ENCODE measurements at places on chromosomes 2 and 18. TPM values are rescaled to one million over a fixed set of nuclear protein-coding genes. Genes with fewer than 3 reads are reported as not detected.

The SIX3 gene
- not detected for total RNA-seq

The KYNU gene
- total RNA-seq: not detected

DNA sequence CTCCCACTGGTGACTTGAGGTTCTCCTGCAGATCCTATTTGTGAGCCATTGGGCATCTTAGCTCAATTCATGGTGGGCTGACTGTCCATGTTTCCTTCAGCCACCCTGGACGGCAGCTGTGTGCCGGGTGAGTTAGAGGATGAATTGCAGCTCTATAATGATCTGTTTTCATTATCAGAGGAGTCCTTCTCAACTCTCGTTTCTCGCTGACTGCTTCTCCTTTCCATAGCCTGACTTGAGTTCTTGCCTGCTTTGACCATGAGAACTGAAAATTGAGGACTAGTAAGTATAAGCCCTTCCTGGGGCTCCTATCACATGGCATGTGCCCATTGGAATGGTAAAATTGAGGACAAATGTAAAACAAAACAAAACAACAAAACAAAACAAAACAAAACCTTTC is 121.8 kb downstream of the CDC42EP3 start:
- DNase-seq: no peak

The RANBP2 gene
- 65.7 TPM for total RNA-seq

GRCh38 chr2:67208887-67209500 is 188.1 kb upstream of the ETAA1 start:
- no peak for DNase-seq

- DNase-seq: no peak
Measured at GRCh38 chr2:224925810-224926100, 116.5 kb downstream of the DOCK10 start.

The NYAP2 gene
- total RNA-seq: not detected

The TANC1 gene
- 0.16 TPM for total RNA-seq

- no peak for DNase-seq
Measured at GRCh38 chr18:76817888-76818611, 4.3 kb upstream of the ZNF236 start.

- DNase-seq: no peak
Measured at GRCh38 chr18:50839341-50839740, 19.5 kb upstream of the MRO start.

GRCh38 chr2:8666581-8666980 is 15.3 kb upstream of the ID2 start:
- no peak for DNase-seq

DNA sequence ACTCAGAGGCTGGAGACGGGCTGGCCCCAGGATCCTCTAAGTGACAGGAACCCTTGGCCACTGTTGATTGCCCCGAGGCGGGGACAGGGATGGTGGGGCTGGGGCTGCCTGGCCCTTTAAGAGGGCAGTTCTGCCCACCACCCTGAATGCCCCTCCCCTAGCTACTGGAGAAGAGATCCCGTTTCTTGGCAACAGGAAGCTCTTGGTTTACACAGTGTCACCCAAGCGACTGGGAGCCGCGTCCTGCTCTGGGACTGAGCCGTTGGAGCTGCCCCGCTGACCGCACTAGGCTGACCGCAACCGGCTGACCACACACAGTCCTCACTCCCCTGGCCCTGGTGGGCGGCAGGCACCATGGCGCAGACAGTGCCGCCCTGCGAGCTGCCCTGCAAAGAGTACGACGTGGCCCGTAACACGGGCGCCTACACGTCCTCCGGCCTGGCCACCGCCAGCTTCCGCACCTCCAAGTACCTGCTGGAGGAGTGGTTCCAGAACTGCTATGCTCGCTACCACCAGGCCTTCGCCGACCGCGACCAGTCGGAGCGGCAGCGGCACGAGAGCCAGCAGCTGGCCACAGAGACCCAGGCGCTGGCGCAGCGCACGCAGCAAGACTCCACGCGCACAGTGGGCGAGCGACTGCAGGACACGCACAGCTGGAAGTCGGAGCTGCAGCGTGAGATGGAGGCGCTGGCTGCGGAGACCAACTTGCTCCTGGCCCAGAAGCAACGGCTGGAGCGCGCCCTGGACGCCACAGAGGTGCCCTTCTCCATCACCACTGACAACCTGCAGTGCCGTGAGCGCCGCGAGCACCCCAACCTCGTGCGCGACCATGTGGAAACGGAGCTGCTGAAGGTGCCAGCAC is at the start of gene TEKT4:
TSS of gene TEKT4 (plus strand) at position 205 of the 862 bp plus-strand sequence. CDS start at position 355, 150 bp downstream.
- peak; percentile 35 for DNase-seq

DNA sequence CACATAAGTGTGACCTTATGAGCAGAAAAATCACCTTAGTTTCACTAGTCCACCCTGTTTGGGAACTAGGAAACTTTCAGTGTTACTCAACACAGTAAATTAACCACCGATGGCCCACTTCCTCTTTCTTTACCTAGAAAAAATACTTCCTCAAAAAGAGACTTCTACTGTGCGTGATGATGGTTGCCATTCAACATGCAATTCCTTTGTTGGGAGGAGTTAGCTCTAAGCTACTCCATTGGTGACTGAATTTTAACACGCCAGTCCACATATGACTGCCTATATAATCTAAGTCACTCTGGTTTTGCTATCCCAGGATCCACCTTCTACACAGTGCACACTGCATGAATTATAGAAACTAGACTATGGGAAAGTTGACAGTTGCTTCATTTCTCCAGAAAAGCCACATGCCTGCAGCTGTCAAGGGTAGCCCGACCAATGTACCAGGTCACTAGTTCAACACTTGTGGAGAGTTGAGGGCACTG is 47.8 kb upstream of the REG3G start:
- no peak for DNase-seq

- DNase-seq: no peak
Measured at GRCh38 chr2:128073278-128073677, 17.7 kb upstream of the UGGT1 start.

GRCh38 chr18:12011957-12012549 is 30.7 kb downstream of the IMPA2 start:
- DNase-seq: no peak

GRCh38 chr2:84646514-84646913 is 130.2 kb downstream of the DNAH6 start:
- DNase-seq: no peak

DNA sequence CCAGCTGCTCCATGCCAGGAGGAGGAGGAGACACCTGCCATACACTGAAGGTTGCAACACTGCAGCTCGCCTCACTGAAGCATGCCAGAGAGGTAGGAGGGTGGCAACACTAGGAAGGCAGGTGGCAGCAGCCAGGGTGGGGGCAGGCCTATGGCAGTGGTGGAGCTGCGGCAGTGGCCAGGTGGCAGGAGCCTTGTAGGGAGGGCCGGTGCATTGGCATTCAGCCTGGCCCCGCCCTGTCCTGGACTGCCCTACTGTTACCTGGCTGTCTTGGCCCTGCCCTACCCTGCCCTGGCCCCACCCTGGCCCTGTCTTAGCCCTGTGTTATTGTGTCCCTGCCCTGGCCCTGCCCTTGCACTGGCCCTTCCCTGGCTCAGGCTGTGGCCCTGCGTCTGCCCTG is 7.4 kb upstream of the ANKRD62 start:
- peak; percentile 33 for DNase-seq

The CXCR4 gene
- total RNA-seq: 133 TPM

- no peak for DNase-seq
Measured at GRCh38 chr2:236082061-236082460, 86.1 kb downstream of the GBX2 start.

DNA sequence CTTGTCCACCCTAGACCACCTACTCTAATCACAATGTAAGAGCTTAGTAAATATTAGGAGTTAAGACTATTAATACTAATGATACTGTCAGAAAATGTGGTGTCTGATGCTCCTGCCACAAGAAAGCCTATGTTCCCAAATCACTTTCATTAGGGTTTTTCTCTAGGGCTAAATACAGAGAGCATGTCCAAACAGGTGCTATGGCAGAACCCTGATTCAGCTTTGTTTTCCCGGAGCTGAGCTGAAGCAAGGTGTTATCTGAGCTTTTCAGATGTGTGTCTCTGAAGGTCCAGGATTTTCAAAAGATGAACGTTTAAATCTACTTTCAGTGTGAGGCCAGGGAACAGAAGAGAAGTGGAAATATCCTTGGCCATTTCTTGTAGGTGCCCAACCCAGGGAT is 40.6 kb downstream of the CPO start:
- no peak for DNase-seq

DNA sequence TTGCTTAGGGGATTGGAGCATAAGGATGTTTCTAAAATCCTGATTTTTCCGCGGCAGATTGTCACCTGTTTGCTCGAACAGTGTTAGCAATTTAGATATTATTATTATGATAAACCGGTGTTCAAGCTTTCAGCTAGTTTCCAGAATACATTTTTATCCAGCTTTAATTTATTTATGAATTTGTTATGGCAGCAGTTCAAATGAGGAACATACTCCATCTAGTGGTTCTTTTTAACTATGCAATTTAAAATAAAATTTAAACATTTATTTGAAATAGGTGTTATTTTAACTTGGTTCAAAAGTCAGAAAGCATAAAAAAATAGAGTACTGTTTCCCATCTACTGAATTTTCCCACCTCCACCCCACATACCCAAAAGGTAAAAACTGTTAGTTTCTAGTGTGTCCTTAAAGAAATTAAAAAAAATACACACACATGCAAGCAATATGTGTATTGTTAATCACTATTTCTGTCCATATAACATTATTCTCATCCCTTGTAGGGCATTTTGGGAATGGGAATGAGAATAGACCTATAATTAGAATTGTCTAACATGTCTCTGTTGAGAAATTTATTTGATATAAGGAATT is 23.2 kb downstream of the ACOXL start:
- no peak for DNase-seq

DNA sequence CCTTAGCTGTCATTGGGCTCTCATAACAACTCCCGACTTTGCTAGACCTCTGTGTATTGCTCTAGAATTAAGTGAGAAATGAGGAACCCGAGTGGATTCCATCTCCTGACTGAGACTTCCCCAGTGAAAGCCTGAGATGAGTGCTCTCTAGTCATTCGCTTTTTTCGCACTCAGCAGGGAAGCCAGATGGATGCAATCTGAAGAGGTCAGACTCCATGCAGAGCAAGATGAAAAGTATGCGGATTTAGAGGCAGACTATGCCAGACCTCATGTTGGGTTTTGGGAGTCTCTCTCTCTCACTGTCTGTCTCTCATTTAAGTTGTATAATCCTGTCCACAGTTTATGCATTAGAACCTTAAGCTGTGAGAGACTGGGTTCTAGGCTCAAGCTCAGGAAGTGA is 88.6 kb downstream of the SLC5A7 start:
- no peak for DNase-seq

The DES gene
- total RNA-seq: not detected

The POTEJ gene
- total RNA-seq: not detected

DNA sequence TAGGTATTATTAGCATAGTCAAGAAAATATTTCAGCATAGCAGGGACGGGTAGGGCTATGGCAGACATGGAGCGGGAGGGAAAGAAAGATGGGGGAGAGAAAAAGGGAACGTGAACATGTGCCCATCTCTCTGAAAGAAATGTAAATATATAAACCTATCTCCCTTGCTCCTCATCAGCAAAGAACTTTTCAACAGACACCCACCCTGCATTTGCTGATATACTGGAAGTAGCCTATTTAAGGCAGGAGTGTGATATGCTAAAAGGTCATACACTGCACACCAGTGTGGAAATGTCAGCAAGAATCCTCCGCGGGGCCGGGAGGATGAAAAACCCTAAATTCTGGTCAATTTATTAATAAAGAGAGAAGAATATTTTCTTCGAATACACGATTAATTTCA is 1.7 kb downstream of the MBOAT2 start:
- DNase-seq: no peak

DNA sequence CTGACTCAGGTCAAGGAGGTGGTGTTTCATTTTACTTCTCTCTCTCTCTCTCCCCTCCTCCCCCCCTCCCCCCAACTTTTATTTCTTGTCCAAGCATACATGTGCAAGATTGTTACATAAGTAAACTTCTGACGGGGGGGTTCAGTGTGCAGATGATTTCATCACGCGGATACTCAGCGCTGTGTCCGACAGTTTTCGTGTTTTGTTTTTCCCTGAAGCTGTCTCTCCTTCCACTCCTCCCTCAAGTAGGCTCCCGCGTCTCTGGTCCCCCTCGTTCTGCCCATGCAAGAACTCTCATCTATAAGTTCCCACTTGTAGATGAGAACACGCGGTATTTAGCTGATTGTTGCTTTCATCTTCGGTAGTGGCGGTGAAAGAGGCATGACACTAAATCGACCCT is 111.0 kb upstream of the ANKRD30BL start:
- no peak for DNase-seq

The CIB4 gene
- total RNA-seq: not detected

The MLPH gene
- not detected for total RNA-seq

The CLASP1 gene
- 62.3 TPM for total RNA-seq

DNA sequence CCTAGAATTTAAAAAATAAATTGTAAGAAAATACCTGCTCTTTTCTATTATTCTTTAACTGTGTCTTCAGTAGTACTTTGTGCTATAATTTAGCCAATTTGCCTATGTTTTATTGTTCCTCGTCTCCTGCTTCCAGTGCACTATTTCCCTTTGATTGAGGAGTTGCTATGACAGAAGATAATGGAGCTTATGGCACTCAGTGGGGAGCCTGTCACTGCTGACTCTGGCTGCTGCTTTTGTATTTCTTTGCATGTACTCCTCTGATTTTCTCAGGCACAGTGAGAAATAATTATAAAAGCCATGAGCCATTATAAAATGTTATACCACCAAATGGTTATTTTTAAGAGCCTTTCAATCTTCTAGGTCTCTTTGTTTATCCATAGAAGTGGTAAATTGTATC is 1310.8 kb upstream of the SLC39A10 start:
- no peak for DNase-seq

- DNase-seq: no peak
Measured at GRCh38 chr18:3281456-3282400, 19.8 kb downstream of the MYL12B start.

The HAAO gene
- total RNA-seq: 0.56 TPM

The EVX2 gene
- not detected for total RNA-seq

DNA sequence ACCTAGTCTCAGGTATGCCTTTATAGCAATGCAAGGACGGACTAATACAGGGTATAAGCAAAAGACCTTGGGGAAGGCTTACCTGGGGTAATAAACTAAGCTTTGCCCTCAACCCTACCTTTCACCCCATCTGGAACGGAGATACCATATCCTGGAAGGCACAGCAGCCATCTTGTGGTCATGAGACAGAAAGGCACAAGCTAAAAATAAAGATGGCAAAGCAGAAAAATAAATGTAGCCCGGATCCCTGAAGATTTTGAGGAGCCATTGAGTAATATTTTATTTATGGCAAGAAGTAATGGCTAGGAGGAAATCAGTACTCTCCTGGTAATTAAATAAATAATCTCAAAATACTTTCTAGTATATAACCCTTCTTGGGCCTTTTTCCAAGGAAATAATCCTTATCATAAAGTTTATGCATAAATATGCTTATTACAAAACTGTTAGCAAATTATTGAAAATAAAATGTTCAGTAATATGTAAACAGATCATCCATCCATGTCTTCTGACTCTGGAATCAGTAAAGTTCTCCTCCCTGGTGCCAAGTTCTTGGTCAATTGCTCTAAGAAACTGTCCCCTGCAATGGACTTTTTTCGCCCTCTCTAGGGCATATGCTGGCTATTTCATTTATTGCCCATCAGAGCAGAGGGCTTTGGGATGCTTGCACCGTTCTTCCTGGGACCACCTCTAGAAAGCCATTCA is 198.7 kb downstream of the SPP2 start:
- DNase-seq: no peak

GRCh38 chr18:41144441-41144840 is 810.6 kb upstream of the PIK3C3 start:
- no peak for DNase-seq

- DNase-seq: no peak
Measured at GRCh38 chr2:237927135-237927534, 39.7 kb upstream of the UBE2F start.

The ST6GAL2 gene
- total RNA-seq: not detected

GRCh38 chr18:7808992-7809391 is 241.9 kb downstream of the PTPRM start:
- no peak for DNase-seq

- no peak for DNase-seq
Measured at GRCh38 chr2:168457190-168457895, 1.3 kb downstream of the CERS6 start.
